ENCODE measurements at places on chromosomes 1 and 21.

- DNase-seq = no peak
These were observed 118.7 kb downstream of the SYT2 start for GRCh38 chr1:202591515-202591914.

DNA sequence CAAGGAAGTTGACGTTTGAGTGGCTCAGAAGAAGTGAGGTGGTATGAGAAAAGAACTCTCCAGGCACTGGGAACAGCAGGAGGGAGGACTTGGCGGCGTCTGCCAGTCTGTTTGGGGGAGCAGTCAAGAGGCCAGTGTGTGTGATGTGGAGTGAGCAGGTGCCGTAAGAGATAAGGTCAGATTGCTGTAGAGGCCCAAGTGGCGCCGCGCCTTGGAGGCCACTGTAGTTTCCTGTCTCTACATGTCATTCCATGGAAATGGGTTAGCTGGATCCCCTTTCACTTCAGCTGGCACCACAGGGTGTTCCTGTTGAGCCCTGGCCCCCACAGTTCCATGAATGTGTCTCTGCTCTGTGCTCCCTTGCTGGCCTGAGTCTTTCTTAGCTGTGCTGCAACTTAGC lies 35.5 kb upstream of the PTPRF start:
- no peak for DNase-seq

- DNase-seq = no peak
These were observed 19.8 kb downstream of the TNFRSF1B start for GRCh38 chr1:12186679-12186985.

- DNase-seq = no peak
These were observed 99.5 kb downstream of the LACTBL1 start for GRCh38 chr1:22872981-22873664.

- no peak for DNase-seq
These were observed 95.7 kb upstream of the NR5A2 start for GRCh38 chr1:199931666-199932377.

GRCh38 chr1:185895208-185895900 lies 161.2 kb downstream of the HMCN1 start:
- DNase-seq = peak; percentile 25

DNA sequence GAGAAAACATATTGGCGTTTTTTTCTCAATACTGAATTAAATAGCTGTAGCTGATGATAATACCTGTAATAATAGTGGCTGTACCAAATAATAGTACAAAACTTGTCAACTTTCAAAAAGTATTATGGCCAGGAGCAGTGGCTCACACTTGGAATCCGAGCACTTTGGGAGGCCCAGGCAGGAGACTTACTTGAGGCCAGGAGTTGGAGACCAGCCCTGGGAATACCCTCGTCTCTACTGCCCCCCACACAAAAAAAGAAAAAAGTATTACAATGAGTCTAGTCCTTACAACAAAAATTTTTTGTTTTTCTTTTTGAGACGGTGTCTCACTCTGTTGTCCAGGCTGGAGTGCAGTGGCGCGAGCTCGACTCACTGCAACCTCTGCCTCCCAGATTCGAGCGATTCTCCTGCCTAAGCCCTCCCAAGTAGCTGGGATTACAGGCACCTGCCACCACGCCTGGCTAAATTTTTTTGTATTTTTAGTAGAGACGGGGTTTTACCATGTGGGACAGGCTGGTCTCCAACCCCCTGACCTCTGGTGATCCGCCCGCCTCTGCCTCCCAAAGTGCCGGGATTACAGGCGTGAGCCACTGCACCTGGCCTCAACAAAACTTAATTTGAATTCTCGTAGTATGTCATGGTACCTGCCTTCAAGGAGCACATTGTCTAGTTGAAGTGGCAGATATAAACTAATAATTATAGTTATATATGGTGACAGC lies 1.4 kb downstream of the RBBP4 start:
- DNase-seq = no peak

DNA sequence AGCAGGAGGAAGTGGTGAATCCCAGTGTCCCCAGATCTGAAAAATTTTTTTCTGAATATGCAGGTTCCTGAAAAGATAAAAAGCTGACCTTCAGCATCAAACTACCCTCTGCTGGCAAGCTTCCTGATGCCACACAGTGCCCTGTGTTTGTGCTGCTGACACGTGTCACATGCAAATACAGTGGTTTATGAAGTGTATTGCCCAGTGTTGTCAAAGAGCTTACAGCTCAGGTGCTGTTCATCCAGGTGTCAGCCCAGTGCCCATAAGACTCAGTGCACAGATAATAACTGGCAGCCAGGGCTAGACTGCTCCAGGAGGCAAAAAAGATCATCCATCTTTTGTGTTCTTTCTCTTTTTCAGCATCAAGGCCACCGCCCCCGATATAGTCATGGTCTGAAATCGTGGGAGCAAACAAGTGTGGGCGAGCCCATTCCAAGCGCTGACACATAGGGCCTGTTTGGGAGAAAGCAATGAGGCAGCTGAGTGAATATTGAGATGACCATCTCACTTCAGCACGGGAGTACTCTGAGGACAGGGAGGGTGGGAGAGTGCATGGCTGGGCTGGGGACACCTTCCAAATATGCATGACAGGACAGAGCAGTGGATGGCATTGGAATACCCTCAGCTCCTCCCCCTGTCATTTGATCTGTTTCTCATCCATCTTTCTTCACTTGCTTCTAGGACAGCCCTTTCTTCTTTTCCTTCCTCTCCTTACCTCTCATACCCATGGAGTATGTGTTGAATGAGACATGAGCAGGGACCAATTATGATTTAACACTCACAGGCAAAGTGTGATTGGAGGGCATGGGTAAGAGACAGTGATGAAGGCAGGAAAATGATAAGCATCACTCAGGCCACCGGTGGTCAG lies 6.4 kb upstream of the KCNK1 start:
- no peak for DNase-seq

DNA sequence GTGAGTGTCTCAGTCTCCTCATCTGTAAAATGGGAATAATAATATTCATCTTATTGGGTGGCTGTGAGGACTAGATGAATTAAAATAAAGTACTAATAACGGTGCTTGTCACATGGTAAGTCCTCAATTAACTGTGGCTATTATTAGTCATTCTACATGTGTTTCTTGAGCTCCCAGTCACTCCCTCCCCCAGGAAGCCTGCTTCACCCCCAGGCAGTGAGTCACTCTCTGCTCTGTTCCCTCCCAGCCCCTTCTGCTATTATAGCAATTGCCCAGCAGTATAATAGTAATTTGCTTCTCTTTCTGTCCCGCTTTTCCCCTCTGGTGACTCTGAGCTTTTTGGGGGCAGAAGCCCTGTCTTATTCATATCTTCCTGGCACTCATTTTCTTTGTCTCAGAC lies 102.0 kb downstream of the BEND5 start:
- peak; percentile 67 for DNase-seq

GRCh38 chr1:226665505-226666163 lies 73.4 kb downstream of the ITPKB start:
- no peak for DNase-seq

DNA sequence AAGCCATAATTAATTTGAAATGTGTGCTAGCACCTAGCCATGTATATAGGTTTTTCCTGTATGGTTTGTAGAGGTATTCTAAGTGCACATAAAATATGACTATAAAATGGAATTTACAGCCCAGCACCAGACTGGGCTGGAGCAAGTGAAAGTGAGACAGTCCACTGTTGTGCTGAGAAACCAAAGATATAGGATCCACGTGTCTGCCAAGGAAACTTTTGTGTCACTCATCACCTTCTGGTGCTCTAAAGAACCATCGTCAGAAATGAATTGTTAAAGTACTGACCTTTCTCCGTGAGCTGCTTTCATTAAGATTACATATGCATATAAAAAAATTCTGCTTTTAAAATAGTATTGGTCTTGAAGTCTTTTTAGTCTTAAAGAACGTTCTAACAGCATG lies 141.0 kb upstream of the ZC3H11B start:
- DNase-seq = no peak

DNA sequence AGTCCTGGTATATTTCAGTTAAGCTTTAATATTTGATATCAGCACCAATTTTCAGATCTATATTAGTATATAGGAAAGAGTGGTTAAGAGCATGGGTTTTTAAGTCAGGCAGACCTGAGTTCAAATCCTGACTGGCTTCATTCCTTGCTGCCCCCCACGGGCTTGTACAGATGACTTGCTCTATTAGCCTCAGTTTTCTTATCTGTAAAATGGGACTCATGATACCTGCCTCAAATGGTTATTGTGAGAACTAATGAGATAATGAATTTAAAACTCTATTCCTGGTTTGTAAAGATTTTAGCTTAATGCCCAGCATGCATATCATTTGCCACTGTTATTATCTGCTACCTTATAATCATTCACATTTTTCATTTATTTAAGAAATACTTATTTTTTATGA lies 264.5 kb downstream of the RPS6KC1 start:
- DNase-seq = no peak

DNA sequence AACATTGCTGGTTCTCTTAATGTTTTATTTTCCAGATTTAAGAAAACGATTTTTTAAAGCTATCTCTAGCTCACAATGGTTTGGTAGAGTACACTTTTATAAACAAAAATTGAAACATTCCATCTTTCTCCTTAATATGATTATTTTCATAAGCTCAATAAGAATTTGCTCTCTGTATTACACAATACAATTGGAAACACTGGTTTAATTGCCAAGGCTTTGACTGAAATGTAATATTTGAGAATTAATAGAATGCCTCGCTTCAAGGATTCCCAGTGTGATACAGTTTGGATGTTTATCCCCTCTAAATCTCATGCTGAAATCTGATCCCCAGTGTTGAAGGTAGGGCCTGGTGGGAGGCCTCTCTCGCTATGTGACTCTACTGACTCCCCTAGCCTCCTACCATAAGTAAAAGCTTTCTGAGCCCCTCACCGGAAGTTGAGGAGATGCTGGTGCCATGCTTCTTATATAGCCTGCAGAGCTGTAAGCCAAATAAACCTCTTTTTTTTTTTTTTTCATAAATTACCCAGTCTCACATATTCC lies 67.4 kb downstream of the DDAH1 start:
- DNase-seq = no peak

- no peak for DNase-seq
These were observed 63.2 kb downstream of the ST6GALNAC3 start for GRCh38 chr1:76137746-76138145.

GRCh38 chr1:44985747-44986359 lies 542 bp downstream of the EIF2B3 start:
- DNase-seq = no peak

- DNase-seq = peak; percentile 55
These were observed 42.1 kb upstream of the ZNF496 start for GRCh38 chr1:247373721-247374141.

GRCh38 chr1:166165661-166166328 lies 1.0 kb downstream of the FAM78B start:
- DNase-seq = peak; percentile 21

DNA sequence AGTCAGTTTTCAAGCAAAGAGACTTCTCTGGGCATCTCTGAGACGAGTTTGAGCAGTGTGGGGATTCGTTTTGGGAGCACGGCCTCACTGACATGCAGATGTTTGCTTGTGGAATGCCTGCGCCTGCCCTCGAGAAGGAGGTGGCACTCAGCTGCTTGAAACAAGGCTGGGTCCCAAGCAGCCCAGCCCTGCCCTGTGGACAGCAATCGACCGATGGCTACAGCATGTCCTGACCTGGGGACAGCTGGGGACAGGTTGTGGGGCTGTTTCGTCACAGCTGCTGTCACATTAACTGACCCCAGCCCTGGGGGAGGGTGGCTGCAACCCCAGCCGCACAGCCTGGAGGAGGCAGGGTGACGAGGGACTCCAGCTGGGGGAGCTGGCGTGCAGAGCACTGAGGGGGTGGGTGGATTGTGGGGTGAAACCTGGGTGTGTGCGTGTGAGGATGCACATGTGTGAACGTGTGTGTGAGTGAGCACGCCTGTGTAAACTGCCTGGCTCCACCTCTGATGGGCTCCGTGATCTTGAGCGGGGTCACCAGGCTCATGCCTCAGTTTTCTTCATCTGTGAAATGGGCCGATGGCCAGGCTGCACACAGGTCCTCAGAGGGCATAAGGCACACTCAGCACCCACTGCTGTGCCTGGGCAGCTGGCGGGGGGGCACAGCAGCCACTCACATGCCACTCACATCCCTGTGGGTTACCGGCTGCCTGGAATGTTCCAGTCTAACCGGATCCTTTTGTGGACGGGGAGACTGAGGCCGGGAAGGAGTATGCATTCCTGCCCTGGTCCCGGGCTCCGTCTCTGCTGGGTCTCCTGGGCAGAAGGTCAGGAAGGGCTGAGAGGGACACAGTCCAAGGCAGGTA lies 49.3 kb downstream of the COL18A1 start:
- DNase-seq = no peak

DNA sequence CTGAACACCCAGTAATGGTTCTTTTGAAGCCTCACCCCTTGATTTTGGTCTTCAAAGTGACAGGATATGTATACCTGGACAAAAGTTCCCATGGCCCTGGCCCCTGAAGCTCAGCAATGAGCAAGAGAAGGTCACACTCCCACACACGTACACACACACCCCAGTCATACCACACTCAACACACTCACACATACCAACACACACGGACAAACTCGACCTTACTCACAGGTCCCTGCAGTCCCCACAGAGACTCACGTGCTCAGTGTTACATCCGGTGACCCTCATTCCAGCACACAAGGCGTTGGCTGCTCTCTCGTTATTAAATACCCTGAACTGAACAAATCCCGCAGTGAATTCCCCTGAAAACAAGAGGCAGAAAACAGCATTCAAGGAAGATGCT lies 5.9 kb downstream of the ITLN1 start:
- DNase-seq = peak; percentile 2

DNA sequence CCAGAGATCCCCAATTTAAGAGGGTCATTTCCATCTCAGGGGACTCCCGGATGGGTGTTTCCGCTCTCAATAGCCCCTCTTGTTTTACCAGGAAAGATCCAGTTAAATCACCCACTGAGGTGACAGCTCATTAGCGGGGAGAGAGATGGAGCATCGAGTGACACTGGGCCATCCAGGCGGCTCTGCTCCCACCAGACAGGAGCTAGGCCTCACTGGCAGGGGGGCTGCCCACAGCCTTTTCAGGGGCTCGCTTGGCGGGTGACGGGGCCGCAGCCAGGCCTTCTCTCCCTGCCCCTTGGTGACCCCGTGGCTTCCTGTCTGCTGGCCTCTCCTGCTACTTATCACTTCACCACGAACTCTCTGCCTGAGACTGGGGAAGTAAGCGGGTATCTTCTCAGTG lies 26.7 kb upstream of the SPSB1 start:
- DNase-seq = no peak

- DNase-seq = no peak
These were observed 5.5 kb downstream of the TADA1 start for GRCh38 chr1:166870584-166870983.

GRCh38 chr1:237309595-237310118 lies 267.7 kb downstream of the RYR2 start:
- DNase-seq = no peak

DNA sequence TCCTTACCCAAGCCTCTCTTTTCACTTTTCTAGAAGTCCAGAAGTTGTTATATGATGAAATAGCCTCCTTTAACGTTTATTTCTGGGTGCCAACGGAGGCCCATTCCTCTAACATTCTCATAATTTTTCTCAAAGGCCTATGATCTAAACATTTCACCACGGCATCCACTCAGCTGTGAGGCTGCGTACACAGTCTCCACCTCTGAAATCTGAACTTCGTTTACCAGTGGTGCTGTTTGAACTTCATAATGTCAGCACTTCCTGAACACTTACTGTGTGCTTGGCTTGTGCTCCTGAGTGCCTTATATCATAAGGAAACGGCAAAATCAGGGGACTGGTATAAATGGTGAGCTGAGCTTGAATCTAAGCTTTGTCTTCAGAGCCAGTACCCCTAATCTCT lies 12.0 kb upstream of the RBP7 start:
- DNase-seq = no peak
